DMS53 (cell line): ENCODE measurements at places on chromosomes 3 and 15.
A peak's percentile ranks its signal among the peaks of the same experiment; 100 is the strongest.

DNA sequence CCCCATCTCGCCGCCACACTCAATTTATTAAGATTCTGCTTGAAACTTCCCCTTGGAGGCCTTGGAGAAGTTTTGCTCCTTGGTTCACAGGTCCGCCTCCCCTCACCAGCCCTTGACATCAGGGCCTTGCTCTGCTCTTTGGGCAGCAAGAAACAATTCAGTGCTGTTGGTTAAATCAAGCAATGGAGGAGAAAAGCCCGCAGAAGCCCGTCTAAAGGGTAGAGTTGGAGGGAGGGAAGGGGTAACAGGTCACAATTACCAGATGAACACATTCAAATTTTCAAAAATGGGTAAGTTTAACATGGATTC is 429 bp downstream of the PARP9 start:
- DNase-seq = peak; percentile 33

DNA sequence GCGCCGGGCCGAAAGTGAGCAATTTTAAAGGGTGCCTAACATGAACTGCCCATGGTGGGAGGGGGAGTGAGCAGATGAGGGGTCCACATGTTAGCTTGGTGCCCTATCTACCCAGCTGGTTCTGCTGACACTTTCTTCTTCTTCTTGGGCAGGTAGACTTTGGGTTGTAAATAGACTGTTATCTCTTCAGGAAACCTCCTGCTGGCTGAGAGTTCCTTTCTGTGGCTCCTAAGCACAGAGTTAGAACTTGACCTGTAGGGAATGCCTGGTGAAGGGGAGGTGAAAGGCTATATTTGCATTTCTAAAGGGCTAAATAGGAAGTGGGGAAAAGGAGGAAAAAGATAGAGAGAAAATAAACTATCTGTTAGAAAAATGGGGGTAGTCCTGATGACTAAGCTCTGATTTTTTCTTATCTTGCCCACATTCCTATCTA is 521.4 kb upstream of the TGFBR2 start:
- DNase-seq = no peak

DNA sequence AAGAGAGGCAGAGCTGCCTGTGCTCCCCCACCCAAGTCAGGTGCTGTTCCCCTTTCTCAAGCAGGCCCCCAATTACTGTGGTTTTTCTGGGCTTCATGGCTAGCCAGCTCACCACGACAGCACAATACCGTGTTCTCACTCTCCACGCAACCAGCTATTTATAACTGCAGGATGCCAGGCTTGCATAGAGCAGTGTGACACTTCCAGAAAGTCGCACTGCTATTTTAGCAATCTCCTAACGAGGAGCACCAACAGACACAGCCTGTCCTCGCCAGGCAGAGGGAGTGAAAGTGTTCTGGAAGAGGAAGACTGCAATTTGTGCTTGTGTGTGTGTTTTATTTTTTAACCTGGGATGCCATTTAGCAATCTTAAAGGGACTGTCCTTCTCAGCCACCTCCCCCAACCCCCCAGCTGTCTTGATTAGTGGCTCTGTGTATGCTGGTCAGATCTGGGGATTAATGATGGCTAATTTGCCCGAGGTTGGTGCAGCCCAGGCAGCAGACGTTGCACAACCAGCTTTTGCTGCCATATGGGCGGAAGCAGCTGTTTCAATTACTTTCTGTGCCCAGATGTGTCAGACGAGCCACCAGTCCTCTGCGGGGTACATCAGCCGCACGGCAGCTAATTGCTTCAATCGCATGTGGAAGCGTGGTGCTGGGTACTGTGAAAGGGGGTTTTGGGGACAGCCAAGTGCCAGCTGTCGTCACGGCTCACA is 268.0 kb upstream of the ARRDC4 start:
- DNase-seq = no peak

DNA sequence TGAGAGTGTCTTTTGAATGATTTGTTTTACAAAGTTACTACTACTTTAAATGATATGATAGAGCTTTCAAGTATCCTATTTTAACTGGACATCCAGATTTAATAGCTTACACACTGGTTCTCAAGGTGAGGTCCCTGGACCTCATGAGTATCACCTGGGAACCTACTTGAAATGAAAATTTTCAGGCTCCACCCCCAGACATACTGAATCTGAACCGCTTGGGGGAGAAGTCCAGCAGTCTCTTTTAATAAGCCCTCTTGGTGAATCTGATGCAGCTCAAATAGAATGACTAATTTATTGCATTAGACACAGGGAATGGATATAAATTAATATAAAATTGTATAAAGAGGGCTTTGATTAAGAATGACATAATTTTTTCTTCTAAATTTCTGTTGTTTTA is 29.4 kb upstream of the SLITRK3 start:
- DNase-seq = peak; percentile 3

DNA sequence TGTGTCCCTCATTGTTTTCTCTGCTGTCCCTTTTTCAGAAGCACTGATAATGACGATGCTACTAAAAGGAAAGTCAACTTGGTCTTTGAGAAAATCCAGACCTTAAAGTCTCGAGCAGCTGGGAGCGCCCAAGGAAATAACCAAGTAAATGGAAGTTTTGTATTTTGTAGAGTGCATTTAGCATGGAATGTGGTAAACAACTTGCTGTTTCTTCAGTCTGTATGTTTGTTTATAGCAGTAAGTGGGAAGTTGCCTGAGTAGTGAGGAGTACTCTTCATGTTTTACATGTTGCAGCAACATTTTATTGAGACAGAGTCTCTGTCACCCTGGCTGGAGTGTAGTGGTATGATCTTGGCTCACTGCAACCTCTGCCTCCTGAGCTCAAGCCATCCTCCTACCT is 66.0 kb downstream of the CGNL1 start:
- no peak for DNase-seq

GRCh38 chr15:27770086-27770607 is 329.0 kb downstream of the OCA2 start:
- no peak for DNase-seq

DNA sequence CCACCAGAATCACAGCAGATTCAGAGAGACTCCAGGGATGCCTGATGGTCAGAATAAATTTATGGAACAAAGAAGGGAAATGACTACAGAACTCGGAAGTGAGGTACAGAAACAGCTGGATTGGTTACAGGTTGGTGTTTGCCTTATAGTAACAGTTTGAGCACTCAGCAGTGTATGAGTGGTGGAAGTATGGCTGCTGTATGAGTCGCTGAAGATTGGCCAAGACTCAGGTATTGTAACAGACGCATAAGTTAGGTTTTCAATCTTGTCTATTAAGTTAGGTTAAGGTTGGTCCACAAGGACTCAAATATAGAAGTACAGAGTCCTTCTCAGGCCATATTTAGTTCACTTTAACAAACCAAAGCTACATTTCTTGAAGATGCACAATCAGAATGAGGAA is 33.1 kb downstream of the ATP13A5 start:
- DNase-seq = no peak

DNA sequence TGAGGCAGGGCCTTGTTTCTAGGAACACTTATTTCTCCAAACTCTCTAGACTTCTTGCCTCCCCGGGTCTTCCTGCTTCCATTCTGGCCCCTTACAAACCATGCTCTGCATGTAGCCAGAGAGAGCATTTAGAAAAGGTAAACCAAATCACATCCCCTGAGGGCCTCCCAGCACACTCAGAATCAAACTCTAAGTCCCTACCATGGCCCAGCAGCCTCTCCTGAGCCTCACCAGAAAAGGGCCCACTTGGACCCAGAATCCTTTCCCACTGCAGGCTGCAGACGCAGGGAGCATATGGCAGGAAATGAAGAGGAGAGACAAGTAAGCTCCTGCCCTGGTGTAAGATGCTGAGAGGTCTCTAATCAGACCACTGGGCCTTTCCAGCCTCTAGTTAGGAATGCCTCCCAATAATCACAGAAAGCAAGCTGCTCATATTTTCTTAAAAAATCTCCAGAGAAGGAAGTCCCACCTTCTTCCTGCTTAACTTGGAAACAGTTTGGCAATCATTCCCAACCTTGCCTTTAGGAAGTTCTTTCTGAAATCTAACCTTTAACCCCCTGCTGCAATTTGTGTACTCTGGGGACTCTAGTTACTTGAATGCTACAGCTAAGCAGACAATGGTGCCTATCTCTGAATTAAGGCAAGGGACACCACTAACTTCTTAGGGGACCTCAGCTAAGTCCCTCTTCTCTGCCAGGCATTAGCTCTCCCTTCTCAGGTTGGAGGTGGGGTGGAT is 4.2 kb downstream of the AMOTL2 start:
- no peak for DNase-seq

- no peak for DNase-seq
Measured at GRCh38 chr15:74419432-74419831, 14.3 kb downstream of the SEMA7A start.

GRCh38 chr3:150220799-150221198 is 187.3 kb upstream of the TSC22D2 start:
- no peak for DNase-seq

- peak; percentile 55 for DNase-seq
Measured at GRCh38 chr3:19947549-19948225, 790 bp downstream of the RAB5A start.

DNA sequence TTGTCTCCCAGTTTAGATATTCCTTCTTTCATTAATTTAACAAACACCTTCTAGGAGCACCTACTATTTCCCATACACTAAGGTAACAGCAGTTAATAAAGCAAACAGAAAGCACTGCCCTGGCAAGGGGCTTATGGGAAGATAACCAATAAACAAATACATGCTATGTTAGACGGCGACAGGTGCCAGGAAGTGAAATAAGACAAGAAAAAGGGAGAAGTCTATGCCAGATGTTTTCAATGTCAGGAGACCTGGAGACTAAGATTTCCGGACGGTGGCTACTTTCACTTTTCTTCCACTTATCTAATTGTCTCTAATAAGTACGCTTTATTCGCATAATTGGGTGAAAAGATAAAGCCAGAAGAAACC is 32.5 kb upstream of the ZNF445 start:
- peak; percentile 28 for DNase-seq

- DNase-seq = no peak
Measured at GRCh38 chr3:94225148-94225865, 162.4 kb downstream of the NSUN3 start.

- DNase-seq = peak; percentile 2
Measured at GRCh38 chr3:48016301-48016973, at the start of gene MAP4. TSS of gene MAP4 (minus strand) at chr3:48016416. CDS start at chr3:47998860, 17,556 bp downstream.

GRCh38 chr3:151282921-151283320 is 4.6 kb upstream of the P2RY14 start:
- peak; percentile 67 for DNase-seq

GRCh38 chr3:125165189-125165947 is 47.2 kb downstream of the SLC12A8 start:
- DNase-seq = peak; percentile 42
